ENCODE measurements at places on chromosomes 5 and 9.

GRCh38 chr9:130159915-130160670, 12.1 kb upstream of the NCS1 start:
- DNase-seq, result no peak

DNA sequence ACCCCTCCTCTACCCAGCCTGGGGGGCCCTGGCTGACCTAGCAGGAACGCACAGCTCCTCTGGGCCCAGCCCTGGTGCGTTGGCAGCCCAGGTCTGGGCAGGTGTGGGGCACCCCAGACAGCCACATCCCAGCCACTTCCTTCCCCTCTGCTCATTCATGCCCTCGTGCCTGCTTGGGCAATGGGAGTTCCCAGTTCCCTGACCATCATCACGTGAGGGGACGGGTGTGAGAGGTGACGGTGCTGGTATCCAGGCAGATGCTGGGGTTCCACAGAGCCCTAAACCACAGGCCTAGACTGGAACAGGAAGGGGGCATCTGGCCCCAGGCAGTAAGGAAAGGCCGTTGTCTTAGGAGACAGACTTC, 8.4 kb downstream of the RALGDS start:
- DNase-seq, result no peak

GRCh38 chr9:135962696-135963307, 1.6 kb upstream of the UBAC1 start:
- no peak for DNase-seq

- DNase-seq, result no peak
Measured at GRCh38 chr5:178690208-178690607, 40.3 kb downstream of the ZNF354A start.

GRCh38 chr5:109935833-109936490, 246.2 kb downstream of the MAN2A1 start:
- DNase-seq, result no peak

DNA sequence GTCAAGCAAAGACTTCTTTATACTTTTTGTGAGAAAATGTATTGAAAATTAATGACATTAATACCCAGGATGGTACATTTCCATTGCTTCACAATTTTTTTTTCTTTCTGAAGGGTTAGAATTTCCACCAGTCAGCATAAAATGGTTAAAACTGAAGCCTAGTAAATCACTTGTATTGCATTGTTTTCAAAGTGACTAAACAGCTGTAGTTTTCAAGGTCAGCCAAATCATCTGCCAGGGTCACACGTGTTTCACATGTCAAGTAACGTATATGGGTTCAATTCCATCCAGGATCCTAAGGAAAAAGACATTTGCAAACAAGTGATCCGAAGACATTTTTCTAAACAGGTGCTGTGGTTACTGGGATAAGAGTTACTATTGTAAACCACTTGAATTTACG, 574.2 kb downstream of the RAB3C start:
- DNase-seq, result no peak

DNA sequence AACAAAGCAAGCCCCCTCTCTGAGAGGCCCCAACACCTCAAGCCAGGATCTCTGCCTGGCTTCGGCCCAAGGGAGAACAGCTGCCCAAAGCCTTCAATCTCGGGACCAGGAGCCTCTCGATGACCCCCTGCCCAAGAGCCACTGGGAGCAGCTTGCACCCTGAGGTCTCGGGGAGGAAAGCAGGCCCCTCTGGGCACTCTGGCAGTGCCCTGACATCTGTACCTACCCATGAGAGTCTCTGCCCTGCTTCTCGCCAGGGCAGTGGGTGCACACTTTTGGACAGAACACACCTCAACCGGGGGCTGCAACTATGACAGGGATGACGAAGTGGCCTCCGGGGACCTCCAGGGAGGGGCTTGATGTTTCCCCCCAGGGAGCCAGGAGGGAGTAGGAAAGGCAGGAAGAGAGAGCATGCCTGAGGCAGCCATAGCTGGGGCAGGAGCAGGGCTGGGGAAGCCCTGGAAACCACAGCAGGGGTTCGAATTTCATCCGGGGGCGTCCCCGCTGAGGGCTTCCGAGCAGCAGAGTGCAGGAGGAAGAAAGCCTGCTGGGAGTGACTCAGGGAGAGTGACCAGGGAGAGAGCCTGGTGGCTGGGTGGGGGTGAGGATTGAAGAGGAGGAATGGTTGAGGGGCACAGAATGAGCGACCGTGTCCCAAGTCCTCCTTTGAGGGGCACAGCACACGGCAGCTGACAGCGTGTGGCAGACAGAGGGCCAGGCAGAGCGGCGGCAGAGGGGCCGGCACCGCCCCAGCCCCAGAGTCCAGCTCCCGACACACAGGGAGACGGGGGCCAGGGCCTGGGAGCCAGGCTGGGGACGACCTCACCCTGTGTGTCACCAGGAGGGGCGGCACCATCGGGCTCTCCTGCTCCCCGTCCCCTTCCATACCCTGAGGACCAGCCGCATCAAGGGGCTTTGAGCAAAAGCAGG, 1.8 kb downstream of the LPCAT1 start:
- DNase-seq, result no peak

DNA sequence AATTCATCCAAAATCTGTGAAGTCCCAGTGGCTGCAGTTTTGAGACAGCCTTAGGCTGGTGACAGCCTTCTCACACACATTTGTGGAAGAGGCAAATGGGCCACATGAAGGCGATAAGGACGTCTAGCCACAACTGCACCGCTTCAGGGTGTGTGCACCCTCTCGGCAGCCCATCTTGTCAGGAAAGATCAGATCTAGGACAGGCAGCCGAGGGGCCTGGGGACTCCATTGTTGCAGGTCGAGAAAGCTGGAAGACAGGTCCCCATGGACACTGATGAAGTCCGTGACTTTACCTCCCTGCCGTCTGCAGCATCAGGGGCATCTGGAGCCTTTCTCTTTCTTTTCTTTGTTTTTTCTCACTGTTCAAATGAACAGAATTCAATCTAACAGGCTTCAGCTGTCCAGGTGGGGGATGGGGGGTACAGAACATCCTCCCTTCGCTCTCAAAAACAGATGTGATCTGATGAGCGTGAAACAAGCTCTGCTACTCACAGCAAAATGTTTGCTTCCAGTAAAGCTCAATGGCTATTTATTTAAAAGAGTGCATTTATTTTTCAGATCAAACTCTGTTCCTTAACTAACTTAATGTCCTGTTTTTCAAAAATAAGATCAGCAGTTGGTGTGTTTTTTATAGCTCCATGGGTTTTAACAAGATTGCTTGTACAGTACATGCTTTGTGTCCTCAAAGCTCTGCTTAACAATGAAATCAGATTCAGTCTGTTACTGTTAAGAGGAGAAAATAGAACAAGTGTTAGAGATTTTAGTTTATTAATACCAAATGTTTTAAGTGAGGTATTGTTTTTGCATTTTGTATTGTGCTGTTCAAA, 111.8 kb upstream of the OTULINL start:
- no peak for DNase-seq

- DNase-seq, result no peak
Measured at GRCh38 chr9:115891929-115892328, 261.7 kb upstream of the PAPPA start.

GRCh38 chr5:10545084-10545483, 18.8 kb upstream of the ANKRD33B start:
- DNase-seq, result no peak

GRCh38 chr9:105172436-105172835, 72.0 kb upstream of the SLC44A1 start:
- no peak for DNase-seq

GRCh38 chr9:27413511-27414219, 110.4 kb upstream of the IFNK start:
- no peak for DNase-seq

- no peak for DNase-seq
Measured at GRCh38 chr5:178546675-178547033, 43.5 kb downstream of the COL23A1 start.

DNA sequence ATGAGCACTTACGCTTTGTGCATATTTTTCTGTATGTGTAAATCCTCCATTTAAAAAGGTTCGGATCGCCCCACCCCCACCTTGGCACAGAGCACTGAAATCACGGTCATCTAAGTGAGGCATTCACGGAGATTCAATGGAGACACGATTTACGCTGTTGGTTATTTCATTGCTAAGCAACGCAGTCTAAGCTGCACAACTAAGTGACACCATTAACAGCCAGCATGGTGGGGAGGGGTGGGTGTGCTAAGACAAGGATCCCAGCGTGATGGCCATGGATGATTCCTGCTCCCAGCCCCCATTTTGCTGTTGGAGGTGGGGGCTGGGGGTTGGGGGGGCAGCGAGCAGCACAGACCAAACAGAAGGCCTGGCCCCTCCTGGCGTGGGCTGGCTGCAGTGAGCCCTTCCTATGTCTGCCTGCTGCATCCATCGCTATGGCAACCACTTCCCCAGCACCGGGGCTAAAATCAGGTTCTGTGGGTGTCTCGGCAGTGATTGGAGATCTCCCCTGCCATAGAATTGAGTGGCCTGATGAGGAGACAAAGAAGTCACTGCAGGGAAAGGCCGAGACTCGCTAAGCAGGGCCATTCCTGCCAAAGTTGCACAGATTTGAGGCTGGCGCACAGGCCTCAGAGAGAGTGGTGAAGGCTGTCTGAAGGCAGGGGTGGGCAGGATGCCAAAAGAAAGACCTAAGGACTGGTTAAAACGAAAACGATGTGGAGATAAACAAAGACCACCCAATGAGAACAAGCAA, 14.3 kb upstream of the MARCHF6 start:
- DNase-seq, result peak; percentile 42

GRCh38 chr9:137412431-137412830, 10.5 kb downstream of the EXD3 start:
- no peak for DNase-seq

- DNase-seq, result no peak
Measured at GRCh38 chr9:107158321-107158720, 124.8 kb upstream of the RAD23B start.

GRCh38 chr5:172093559-172093958, 87.1 kb upstream of the FBXW11 start:
- no peak for DNase-seq

DNA sequence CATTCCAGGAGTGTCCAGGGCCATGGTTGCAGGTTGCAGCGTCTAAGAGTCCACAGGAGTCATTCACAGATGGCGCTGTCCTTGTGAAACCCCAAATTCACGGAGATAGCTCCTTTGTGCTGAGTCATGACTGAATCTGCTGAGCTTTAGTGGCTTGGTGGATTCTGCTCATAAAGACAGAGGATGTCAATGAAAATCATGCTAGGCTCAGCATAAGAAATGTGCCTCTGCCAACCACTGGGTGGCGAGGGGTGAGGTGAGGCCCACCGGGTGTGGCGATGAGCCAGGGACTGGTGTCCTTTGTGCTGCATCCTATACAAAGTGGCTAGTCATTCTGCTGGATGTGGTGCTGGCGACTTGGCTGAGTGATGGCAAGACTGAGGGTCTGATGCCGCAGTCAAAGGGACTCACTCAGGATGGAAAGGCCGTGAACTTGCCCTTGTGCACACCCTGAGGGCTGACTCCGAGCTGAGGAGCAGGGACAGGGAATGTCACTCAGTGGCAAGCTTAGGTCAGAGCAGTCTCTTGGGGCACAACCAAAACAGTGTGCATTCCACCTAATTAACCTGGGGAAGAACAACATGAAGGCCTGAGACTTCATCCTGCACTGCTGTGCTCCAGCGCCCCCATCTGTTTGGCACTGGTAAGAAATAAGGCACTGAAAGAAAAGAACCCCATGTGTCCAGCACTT, 71.5 kb downstream of the DAP start:
- peak; percentile 12 for DNase-seq

DNA sequence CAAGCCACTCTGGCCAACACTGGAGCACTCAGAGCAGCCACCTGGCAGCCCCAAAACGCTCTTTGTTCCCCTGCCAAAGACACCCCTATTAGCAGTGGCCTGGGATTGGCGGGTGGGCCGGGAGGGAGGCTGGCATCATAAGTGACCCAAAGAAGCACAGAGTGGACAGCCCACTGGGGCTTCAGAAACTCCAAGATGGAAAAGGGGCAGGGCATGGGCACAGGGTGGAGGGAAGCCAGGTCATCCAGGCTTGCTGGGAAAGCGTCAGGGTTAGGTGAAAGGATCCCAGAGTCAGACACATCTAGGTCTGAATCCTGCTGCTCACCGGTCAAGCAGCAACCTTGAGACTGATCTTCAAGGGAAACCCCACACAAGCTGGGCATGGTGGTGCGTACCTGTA, 14.8 kb downstream of the EEIG1 start:
- no peak for DNase-seq

DNA sequence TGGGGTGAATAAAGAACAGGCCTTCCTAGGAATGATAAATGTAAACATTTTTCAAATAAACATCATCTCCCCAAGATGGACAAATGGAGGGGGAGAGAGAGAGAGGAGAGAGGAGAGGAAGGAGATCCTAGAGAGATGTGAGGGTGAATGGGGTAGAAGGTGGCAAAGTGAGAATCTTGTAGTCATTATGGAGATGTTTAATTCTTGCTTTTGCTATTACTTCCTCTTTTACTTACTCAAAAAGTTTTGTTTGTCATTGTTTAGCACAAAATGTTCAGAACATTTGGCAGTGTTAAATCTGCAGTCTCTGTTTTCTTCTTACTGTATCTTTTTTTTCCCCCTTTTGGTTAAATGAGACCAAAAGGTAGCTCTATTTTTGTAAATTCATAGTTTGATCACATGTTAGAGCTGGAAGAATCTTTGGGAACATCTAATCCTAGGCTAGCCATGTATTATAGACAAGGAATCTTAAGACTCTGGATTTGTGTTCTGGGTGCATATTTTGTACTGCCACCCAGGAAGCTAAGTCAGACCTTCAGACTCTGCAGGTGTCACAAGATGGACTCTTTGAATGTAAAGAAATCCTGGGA, 266.1 kb downstream of the NTRK2 start:
- DNase-seq, result no peak

DNA sequence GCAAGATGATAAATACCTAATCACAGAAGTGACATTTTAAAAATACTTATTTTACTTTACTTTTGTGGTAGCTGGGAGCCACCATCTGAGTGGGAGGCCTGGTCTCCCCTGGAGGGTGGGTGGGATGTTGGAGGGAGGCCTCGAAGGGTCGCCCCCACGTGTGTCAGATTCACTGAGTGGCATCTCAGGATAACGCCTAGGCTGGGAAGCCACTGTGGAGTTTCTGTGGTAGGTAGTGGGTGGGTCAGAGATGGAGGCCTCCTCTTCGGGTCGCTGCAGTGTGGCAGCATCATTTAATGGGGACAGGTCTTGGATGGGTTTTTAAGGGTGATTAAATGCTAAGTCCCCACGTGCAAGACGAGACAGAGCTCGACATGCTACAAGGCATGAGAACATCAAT, 1154.8 kb upstream of the CDH18 start:
- DNase-seq, result no peak

- DNase-seq, result no peak
Measured at GRCh38 chr9:35001803-35002502, 12.4 kb downstream of the DNAJB5 start.

Data from NCI-H1930 (cell line).